Naive thymus-derived CD8-positive, alpha-beta T cell (primary cell): ENCODE measurements at places on chromosomes 2 and 18. TPM values are rescaled to one million over a fixed set of nuclear protein-coding genes. Genes with fewer than 3 reads are reported as not detected.

The GPR155 gene
- 19.5 TPM for polyA plus RNA-seq

The AQP12B gene
- polyA plus RNA-seq, result not detected

The KLHL29 gene
- polyA plus RNA-seq, result 0.10 TPM

DNA sequence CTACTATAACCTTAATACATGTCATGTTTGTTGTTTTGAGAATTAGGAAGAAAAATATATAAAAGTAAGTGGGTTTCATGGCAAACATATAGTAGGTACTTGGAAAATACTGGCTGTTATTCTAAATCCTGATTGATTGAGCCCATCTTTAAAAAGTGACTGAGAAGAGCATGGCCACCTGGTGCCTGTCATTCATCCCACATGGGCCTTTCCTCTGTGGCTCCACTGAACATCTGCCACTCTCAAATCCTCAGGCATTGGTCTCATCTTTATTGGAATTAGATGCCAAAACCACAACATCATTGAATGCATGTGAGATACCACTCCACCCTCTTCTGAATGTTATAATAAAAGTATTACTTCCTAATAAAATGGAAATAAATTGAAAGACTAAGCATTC lies 101.6 kb upstream of the TTN start:
- DNase-seq, result no peak

DNA sequence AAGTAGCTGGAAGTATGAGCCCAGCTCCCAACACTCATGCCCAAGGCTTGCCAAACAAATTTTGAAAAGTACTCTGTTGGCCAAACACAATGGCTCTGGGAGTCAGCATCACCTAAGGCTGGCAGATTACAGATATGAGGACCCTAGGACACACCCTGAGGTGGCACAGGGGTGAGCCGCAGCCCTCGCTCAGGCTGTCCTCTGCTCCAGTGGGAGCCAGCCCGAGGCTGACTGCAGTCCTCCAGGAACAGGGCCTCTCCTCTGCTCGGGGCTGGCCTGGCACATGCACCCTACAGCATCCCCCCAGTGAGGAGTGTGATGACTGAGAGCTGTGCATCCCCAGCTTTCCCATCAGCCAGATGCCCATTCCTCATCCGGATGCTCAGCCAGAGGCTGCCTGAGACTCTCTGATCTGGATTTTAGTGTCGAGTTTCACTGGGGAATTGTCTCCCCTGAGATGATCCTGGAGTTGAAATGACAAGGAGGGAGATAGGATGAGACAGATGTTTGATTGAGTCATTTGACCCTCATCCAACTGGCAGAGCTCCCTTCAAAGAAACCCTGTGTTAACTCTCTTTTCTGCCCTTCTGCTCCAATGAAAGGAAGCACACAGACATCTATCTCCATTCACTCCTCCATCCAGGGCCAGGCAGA lies 269.3 kb upstream of the NCKAP5 start:
- DNase-seq, result no peak

GRCh38 chr2:92074549-92074898 lies 2796.7 kb upstream of the TEKT4 start:
- no peak for DNase-seq

GRCh38 chr2:100130595-100131391 lies 11.6 kb downstream of the AFF3 start:
- no peak for DNase-seq

DNA sequence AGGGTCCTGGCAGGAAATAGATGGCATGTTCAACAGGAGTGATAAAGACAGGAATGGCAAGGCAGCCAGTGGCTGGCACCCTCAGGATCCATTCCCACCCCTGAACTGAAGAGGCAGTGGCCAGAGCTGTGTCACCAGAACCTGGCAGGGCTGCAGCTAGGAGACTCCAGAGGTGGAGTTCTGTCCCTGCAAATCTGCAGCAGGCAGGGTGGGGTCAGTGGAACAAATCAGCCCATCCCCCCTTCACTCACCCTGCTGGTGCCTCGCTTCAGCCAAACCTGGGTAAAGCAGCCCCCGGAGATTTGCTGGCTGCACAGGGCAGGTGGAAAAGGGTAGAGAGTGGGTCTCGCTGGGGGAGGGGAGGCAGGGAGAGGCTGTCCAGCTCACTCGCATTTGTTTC lies 12.7 kb downstream of the INPP5D start:
- DNase-seq, result no peak

- DNase-seq, result no peak
Observed at GRCh38 chr2:20541294-20541640, 94.4 kb downstream of the RHOB start.

DNA sequence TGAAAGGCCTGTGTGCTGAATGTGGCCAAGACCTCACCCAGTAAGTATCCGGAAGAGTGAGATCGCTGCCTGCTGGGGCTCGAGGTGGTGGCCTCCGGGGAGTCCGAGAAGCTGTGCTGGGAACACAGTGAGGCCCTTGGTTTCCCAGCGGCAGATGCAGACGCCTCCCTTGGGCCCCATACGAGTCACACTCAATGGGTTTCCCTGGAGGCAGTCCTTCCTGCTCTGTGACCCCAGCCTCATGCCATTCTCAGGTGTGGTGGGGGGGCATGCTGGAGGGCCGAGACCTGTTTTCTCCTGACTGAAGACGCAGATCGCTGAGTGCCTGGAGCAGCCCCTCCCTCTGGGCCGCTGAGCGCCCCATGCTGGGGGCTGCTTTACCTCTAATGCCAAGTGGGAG lies 15.7 kb downstream of the CTDP1 start:
- no peak for DNase-seq

GRCh38 chr18:42950732-42951131 lies 164.8 kb downstream of the RIT2 start:
- no peak for DNase-seq
